ENCODE measurements at places on chromosomes 13 and 19.

DNA sequence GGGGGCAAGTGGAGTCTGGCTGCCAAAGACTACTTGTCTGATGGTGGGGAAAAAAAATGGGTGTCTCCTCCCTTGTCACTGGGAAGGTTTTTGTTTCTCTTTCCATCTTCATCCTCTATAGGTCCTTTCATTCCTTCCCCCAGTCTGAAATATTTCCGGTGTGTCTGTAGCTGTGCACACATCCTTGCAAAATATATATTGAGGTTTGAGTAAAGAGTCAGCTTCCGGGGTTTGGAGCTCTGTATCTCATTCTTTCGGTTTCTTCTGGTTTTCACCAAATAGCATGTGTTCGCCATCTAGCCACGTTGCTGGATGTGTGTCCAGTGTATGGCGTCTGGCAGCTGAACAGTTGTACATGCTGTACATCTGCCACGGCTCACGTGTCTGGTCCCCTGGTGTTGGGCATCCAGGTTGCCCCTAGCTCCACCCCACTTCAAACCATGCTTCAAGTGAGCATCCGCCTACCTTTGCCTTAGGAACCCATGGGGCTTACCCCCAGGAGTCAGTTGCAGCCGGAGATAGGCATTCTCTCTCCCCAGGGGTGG lies 142.2 kb downstream of the SIPA1L3 start:
- DNase-seq = peak; percentile 40

DNA sequence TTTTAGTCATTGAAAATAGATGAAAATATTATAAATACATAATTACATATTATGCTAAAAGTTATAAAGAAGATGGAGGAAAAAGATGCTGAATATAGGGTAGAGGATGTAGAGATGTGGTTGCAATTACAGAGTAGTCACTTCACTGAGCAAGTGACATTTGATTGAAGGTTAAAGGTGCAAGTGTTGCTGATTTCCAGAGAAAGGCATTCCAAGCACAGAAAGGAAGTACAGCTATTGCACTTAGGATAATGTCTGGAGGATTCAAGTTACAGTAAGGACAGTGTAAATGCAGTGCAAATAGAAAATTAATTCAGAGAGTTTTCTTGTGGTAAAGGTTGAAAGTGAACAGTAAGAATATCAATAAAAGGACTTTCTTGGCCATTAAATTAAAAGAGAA lies 1721.8 kb downstream of the PCDH9 start:
- DNase-seq = no peak

GRCh38 chr13:39259371-39260140 lies 221.3 kb downstream of the NHLRC3 start:
- no peak for DNase-seq

- no peak for DNase-seq
Observed at GRCh38 chr19:48539503-48540096, 12.4 kb upstream of the SULT2B1 start.

GRCh38 chr19:16367261-16367683 lies 42.6 kb downstream of the KLF2 start:
- no peak for DNase-seq

DNA sequence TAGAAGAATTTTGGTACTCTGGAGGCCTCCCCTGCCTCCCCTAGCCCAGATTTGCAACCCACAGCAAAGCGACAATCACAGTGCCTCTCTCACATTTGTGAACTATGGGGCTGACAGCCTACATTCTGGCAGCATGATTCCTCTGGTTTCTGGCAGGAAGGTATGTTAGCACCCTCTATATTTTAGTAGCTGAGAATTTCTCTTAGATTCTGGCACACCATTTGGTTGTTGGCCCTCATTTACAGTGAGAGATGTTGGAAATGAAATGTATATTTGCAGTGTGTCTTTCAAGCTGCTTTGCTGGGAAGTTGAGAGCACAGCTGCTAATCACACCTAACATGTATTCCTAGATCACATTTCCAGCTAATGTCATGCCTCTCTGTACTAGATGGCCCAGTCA lies 735.0 kb downstream of the FGF9 start:
- no peak for DNase-seq

- DNase-seq = no peak
Observed at GRCh38 chr13:30354493-30355383, 47.4 kb upstream of the KATNAL1 start.

DNA sequence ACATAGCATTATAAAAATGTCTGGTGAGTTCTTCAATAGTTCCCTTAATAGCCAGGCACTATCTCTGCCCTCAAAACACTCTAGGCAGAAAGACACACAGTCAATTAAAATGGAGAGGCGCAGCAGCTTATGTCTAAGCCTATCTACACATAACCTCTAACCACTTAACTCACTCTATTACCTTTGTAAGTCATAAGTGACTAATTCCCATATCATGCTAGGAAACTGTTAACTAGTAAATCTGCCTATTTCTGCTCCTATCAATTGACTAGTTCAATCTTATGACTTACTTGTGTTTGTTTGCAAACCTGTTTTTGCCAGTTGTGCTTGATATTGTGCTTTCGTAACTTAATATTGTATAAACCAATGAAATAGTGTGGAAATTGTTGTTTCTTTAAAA lies 3.2 kb downstream of the CCDC122 start:
- DNase-seq = no peak

GRCh38 chr19:16449330-16449961 lies 22.3 kb downstream of the EPS15L1 start:
- DNase-seq = no peak

- no peak for DNase-seq
Observed at GRCh38 chr13:21121616-21122015, 54.7 kb downstream of the SKA3 start.

DNA sequence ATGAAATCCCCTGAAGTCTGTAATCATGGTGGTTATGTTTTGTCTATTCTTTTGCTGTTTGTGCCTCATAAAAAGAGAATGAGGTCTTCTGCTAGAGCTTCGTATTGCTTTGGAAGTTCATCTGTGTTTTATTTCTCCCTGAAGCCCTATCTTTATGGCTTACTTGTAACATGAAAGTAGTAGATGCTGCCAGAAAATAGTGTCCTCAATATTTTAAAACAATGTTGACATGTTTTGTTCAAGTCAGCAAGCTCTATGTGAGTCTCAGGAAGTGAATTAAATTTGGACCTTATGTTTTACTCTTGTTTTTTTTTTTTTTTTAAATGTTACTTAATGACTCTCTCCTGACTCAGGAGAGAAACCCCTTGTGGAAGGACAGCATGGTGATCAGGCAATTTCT lies 130.5 kb downstream of the B3GLCT start:
- no peak for DNase-seq

DNA sequence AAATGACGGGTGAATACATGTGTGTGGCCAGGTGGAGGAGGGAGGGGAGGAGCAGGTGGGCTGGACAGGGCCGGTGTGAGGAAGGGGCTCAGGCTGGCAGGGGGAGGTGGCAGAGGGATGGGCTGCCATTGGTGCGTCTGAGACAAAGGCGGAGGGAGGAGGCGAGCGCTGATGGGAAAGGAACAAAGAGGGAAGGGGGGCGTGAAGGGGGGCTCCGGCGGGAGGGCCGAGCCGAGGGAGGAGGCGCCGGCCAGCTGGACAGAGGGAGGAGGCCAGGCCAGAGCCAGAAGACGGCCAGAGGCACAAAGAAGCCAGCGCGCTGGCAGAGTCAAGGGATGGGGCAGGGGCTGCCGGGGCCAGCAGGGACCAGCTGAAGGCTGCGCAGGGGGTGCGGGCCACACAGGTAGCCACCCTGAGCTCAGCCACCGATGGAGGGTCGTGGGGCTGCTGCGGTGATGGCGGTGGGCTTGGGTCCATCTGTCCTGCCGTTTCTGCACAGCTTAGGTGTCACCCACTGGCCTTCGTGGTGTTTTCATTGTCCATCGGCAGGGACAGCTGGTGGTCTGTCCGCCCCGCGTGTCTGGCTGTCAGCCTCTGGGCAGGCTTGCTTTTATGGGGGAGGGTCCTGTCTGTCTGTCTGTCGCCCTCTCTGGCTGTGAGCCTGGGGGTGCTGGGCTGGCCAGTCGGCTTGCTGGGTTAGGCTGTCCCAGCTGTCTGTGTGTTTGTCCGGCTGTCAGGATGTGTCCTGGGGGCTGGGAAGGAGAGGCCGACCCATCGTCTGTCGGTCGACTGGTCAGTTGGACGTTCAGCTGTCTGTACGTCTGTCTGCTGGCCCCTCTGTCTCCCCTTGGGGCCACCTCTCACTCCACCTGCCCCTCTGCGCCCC lies 2.2 kb downstream of the APC2 start:
- no peak for DNase-seq

DNA sequence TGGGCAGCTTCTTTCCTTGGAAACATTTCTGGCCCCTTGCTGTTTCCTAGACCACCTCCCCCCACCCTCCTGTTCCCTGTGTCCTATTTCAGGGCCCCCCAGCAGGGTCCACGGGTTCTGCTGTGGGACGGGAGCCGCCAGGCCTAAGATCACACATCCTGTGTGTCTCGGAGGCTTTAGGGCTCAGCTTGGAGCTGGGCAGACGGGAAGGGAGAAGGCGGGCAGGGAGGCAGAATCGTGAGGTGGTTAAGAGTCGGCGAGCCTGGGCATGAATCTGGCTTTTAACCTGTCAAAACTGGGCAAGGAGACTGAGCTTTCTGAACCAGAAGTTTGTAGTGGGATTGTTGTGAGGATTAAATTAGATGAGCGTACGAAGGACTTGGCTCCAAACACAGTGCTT lies 4.8 kb downstream of the KCNC3 start:
- no peak for DNase-seq

DNA sequence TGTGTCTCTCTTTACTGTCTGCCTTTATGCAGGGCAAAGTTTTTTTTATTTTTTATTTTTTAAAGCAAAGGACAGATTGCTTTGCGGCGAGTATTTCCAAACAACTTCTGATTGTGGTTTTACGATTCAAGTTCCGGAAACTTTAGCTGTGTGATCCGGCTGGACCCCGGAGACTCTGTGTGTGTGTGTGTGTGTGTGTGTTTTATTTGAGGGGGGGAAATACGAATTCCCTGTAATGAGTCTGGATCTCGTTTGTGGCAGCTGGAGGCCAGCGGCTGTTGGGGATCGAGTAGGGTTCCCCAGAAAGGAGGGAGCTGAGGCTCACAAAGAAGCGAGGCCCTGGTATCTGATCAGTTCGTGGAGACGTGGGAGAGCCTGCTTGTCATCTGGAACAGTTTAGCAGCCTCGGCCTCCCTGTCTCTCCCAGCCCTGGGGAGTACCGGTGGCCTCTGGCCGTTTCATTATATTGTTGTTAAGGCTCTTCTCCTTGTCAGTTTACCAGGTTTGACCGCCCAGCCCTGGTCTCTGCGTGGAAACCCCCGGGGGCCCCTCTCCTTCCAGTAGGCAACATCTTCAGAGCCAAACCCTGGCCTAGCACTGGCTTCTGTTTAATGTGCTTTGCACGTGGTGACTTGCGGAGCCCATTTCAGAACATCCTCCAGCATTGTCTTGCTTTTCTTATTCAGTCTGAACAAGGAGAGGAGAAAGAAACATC lies 1.3 kb downstream of the FARP1 start:
- no peak for DNase-seq

GRCh38 chr19:55618426-55618825 lies 5.9 kb downstream of the ZNF784 start:
- DNase-seq = no peak

DNA sequence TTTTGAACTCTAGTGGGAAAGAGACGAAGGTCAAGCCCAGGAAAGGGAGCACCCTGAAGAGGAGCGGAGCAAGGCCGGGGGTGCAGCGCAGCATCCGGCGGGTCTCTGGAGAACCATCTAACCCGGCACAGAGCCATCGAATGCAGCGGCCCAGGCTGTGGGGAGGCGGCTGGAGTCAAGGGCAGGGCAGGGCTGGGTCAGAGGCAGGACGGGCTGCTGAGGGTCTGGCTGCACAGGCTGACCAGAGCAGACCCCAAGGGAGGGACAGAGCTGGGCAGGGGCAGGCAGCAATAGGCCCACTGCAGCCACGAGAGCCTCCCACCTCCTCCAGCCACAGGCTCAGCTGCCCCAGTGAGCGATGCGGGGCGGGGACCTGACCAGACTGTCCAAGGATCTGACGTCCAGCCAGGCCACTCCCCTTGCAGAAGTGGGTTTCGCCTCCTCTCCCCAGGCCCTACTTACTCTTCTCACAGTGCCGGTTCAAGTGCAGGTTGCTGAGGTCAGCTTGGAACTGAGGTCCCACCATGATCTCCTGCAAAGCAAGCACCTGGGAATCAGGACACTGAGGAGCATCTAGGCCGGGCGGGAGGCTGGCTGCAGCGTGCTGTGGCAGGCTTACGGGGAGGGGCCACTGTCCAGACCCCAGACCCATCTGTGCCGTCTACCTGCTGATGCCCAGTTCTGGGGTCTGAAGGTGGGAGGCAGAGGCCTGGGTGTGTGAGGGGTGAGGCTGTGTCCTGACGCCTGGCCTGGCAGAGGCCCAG lies 19.2 kb downstream of the MIER2 start:
- DNase-seq = no peak

DNA sequence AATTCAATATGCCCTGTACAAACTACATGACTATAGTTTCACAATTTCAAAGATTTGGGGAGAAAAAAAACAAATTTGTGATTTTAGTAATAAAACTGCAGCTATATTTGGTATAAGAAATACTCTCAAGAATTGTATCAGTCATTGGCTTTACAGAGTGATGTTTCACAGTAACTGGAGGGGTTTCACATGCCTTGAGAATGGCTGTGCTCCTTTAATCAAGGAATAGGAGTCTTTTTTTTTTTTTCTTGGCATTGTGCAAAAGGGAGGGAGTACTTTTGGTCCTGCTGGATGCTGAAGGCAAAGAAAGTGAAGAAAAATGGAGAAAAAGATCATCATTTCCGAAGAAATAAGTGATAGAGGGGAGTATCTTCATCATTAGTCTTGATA lies 6.8 kb downstream of the ZNF507 start:
- no peak for DNase-seq

- no peak for DNase-seq
Observed at GRCh38 chr13:106182404-106182803, 353.1 kb downstream of the EFNB2 start.

Measured in activated CD8-positive, alpha-beta memory T cell treated with anti-CD3 and anti-CD28 coated beads for 48 hours (primary cell).